ENCODE measurements at places on chromosomes 6 and 20.

DNA sequence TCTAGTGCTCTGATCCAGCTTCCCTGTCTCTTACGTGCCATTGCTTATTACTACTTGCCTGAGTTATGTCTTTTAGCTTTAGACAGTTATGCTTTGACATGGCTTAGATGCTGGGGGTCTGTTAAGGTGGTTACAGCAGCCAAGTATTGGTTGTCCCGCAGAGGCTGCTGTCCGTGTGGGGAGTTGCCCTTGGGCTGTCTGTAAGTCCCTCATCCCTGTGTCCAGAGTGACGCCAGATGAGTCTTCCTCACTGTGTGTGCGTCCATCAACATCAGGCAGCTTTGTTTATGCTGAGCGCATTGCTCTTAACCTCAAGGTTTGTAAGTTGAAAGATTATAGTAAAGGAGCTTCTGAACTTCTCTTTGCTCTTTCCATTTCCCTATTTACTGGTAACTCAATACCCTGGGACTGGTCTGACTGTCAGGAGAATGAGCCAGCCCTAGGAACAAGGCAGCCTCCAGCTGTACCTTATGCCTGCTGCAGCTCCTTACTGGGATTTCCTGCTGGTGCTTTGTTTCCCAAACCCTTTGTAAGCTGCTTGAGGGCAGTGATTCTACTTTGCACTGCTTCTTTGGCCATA, 7.2 kb downstream of the FAM120B start:
- DNase-seq: no peak

DNA sequence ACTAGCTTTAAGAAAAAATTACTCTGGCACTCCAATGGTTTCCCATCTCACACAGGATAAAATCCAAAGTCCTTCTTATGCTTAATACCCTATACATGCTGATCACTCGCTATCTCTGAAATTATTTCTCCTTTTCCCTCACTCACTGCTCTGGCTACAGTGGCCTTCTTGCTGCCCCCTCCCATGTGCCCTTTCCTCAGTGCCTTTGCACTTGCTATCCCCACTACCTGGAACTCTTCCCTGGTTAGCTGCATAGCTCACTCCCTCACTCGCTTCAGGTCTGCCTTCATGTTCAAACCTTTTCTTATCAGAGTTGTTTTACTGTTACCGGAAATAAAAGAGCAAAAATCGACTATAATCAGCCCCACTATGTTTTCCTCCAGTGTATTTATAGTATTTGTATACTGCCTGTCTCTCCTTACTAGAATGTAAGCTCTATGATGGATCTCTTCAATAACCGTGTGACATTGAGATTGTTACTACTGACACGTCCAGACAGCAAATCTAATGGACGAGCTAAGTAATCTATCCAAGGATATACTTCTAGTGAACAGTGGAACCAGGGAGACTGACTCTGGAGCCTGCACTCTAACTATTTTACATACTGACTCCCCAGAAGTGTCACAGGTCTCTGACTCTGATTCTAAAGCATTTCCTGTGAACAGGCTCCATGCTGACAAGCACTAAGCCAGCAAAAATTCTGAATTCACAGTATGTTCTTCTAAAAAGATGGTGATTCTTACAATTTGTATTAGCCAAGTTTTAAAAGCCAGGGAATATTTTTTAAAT, 25.1 kb downstream of the FKBP5 start:
- DNase-seq: no peak

DNA sequence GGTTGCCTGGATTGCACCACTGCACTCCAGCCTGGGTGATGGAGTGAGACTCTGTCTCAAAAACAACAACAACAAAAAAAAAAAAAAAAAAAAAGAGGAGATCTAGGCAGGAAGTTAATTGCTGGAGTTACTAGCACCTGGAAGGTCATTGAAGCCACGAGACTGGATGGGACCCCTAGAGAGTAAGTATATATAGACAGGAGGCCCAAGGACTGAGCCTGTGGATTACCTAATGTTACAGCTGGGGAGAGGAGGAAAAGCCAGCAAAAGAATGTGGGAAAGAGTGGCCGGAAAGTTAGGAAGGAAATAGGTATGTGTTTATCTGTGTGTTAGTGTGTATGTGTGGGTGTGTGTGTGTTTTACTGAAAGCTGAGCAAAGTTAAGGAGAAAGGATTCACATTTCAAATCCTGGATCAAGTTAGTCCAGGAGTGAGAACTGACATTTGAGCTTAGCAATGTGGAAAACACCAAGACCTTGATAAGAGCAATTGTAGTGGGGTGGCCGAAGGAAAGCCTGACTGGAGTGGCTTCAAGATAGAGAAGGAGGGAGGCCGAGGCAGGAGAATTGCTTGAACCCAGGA, 38.4 kb downstream of the ANKRD6 start:
- DNase-seq: no peak

- DNase-seq: peak; percentile 75
These were observed 6.1 kb upstream of the HSPA1B start for GRCh38 chr6:31821301-31822035.

DNA sequence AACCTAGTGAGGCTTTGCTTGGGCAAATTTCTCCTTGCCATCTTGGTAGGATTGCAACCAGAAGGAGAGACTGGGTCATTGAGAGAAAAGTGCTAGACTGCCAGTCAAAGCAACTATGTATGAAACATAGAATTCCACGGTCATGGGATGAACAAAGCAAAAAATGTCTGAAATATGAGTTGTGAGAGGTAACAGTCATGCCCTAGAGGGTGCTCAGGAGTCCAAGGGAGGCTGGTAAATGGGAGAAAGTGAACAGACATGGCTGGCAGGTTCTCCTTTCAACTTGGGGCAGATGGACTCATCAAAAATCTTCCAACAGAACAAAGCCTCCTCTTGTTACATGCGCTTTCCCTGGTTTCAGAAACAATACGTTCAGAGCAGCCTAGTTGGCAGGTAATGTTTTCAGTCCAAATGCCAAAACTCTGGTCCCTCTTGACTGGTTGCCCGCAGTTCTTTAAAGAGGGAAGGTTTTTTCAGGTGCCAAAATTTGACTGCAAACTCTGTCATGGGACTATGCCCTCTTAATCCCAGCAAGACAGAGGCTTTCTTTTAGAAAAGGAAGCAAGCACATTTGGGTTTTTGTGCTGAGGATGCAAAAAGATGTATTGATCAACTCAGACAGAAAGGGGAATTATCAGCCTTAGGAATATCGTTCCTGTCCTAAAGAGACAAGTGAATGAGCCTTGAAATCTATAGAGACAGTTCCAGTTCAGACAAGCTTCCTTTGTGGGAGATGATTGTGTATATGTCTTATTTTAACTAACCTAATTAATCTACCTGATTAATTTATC, 68.5 kb upstream of the SASH1 start:
- no peak for DNase-seq

DNA sequence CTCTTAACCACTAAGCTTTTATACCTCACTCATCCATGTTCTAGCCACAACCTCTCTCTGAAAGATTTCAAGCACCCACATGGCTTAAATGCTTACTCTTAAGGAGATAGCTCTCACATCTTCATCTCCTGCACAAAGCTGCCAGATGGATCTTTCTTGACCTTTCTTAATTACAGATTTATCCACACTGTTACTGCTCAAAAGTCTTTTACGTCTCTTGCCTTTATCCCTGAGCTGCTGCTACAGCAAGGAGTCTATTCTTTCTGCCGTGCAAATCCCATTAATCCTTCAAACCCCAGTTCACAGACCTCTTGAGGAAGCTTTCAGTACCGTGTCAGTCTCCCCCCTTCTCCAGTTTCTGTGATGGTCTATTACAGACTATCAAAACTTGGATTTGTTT, 54.6 kb downstream of the B4GALT5 start:
- no peak for DNase-seq

DNA sequence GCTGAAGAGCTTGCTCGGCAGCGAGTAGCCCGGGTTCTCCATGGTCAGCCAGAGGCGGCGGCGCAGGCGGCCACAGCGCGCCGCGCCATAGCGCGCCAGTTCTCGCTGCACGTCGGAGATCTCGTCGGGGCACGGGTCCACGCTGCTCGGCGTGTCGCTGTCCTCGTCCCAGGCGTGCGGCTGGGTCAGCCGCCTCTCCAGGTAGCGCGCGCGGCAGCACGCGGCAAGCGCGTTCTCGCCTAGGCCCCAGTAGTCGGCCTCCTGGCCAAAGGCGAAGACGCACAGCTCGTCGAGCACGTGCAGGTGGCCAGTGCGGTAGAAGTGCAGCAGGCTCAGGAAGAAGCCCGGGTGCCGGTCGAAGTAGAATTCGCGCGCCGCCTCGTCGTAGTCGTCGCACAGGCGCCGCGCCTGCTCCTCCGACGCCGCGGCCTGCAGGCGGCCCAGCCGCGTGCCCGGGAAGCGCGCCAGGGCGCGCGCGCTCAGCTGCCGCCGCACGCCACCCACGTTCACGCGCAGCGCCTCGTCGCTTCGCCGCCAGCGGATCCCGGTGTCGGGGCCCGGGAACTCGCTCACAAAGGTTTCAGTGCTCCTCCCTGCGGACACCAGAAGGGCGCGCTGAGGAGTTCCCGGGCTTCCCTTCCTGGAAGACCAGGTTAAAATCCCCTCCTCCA, 2.7 kb downstream of the KCNS1 start:
- no peak for DNase-seq

GRCh38 chr20:2631228-2631627, 21.2 kb upstream of the NOP56 start:
- DNase-seq: no peak

DNA sequence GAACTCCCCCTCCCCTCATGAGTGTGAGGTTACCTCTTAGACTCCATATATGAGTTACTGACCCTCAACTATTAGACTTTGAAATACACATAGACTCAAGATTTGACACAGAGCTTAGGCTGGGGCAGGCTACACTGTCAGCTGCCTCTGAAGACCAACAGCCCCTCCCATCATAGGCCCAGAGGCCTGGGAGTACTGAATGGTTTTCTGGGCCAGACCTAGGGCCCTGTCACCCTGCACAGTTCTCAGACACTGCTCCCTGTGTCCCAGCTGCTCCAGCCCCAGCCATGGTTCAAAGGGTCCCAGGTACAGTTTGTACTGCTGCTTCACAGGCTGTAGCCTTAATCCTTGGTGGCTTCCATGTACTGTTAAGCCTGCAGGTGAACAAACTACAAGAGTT, 132.1 kb upstream of the MOCS1 start:
- no peak for DNase-seq

GRCh38 chr20:63754008-63754407, 14.4 kb downstream of the SLC2A4RG start:
- no peak for DNase-seq

GRCh38 chr6:165616116-165616515, 46.9 kb downstream of the PDE10A start:
- DNase-seq: no peak

GRCh38 chr6:6217855-6218758, 102.4 kb downstream of the F13A1 start:
- no peak for DNase-seq

- DNase-seq: no peak
These were observed 317.9 kb upstream of the MARCKS start for GRCh38 chr6:113539202-113539601.

- DNase-seq: no peak
These were observed 100.2 kb downstream of the MAN1A1 start for GRCh38 chr6:119249319-119249718.

- DNase-seq: no peak
These were observed 471.8 kb upstream of the MAN1A1 start for GRCh38 chr6:119821380-119821779.

DNA sequence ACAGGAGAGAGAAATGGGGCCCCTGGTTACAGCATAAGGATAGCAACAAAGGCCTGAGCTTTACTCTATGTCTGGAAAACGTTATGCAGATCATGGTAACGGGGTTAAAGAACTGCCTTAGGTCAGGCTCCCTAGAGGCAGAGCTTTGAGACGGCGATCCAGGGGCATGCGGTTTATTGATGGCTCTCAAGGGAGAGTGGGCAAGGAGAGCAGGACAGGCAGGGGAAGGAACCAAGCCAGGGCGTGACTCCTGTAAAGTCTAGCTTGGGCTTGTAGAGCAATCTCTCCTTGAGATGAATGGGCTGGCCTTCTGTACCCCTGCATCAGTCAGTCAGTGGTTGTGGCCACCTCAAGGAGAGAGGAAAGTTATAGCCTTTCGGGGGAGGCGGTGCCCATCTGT, 12.5 kb upstream of the FERMT1 start:
- DNase-seq: no peak

DNA sequence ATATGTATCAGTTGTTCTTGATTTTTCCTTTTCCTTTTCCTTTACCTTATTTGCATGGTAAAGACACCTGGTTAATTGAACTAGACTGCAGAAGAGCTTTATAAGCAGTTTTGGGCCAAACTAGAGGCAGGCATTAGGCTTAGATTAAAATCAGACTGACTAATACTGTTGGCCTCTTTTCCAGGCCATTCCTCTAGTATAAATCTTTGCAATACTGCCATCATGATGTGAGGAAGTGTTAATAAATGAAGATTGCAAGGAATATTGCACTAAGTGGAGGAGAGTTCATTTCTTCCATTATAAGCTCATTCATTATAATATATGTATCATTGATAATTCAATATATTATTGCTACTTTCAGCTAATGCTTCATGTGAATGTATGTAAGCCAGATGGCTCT, 163.8 kb downstream of the MMUT start:
- DNase-seq: no peak

DNA sequence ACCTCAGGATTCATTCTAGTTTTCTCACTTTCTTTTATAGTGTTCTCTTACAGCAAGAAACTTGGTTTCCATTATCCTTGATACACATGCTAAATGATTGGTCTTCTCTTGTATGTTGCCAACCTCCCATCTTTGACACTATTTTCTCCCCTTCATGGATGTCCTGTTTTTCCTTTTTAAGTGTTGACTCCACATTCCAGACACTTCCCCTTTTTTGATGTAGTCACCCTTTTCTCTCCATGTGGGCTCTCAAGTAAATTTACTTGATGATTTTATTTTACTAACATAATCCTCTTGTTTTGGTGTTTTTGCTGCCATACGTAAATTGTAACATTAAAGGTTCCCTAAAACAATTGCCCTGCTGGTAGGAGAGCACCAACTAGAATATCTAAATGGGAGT, 148.1 kb downstream of the ZFAND3 start:
- no peak for DNase-seq

DNA sequence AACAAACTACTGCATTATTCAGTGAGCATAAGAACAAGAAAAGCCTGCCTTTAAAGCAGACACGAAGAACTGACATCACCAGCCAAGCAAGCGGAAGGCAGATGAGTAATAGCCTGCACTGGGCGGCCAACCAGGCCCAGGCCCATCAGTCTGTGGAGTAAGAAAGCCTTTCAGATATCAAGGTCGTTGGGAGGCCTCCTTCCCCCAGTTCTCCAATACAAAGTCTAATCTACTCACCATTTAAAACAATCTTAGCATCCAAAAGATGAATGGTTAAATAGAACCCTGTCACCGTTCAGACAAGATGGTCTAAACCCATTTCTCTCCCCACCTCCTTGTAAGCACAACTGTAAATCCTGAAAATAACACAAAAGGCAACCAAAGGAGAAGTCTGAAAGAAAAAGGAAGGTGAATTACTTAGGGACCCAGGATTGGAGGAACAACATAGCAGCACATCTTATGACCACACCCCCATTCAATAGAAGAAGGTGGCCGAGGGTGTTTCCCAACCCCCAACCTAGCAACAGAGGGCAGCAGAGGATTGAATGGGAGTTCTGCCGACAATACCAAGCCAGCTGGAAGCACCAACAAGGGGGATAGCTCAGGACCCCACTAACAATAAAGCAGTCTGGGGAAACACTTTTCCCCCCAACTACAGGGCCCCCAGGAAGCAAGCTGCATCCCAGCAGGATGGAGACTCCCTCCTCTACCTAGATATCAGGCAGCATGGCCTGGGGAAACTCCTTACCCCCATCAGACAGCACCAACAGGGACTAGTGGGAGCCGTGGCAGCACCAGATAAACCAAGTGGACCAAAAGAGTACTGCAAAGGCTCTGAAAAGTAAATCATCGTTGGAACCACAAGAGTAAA, 67.9 kb downstream of the ZHX3 start:
- no peak for DNase-seq

Measured in stimulated activated CD4-positive, alpha-beta T cell treated with anti-CD3 and anti-CD28 coated beads, Interleukin-4, amount 100 ng/mL, for 24 hours (primary cell).